ENCODE measurements at places on chromosomes 13 and 19.

GRCh38 chr13:102293723-102294122 lies 108.1 kb downstream of the FGF14 start:
- no peak for DNase-seq

GRCh38 chr13:113057084-113057483 lies 48.5 kb upstream of the F7 start:
- DNase-seq, result no peak

GRCh38 chr13:20702915-20703779 lies at the start of gene IL17D:
Gene IL17D, plus strand, starts transcription at chr13:20703699. Its CDS starts 303 bp downstream, at chr13:20704002.
- DNase-seq, result no peak

- DNase-seq, result no peak
These were observed 244.7 kb downstream of the DCT start for GRCh38 chr13:94234738-94235137.

DNA sequence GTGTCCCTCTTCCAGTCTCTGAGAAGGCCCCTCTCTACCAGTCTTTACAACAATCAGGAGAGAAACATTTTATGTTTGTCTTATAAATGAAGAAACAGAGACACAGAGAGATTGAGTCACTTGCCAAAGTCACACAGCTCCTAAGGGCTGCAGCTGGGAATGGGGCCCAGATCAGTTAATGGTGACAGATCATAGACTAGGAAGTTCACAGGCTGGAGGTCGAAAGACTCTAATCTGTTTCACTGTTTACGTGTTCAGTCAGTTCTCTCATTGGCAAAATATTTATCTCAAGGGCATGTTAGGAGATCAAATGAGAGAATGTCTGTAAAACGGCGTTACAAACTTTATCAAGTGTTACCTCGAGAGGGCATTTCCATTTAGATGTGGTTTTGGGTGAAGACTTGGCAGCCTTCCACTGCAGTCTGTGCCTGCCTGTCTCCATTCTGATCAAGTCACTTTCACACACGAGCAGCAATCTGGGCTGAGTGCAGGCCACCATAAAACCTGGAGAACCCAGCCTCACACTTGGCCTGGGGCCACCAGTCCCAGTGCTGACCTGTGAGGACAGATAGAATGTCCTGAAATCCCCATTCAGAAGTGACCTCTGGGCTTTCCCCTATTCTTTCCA lies 65.1 kb downstream of the SIAH3 start:
- no peak for DNase-seq

DNA sequence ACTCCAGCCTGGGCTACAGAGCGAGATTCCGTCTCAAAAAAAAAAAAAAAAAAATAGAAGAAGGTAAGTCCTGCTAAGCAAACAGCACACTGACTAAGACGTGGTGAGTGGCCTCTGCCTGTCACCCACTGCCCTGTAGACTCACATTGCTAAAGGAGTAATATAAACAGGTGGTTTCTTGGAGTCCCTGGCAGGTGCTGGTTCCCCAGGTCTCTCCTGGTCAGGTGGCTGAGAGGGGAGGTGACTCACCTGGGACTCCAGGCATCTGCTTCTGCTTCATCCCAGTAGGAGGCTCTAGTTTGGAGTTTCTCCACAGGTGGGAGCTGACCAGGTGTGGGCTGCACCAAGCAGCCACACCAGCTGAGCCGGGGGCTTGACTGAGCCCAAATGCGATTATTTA lies at the start of gene OR10H1:
TSS of gene OR10H1 (minus strand) at position 359 of the 400 bp plus-strand sequence. CDS start 7,627 bp downstream, outside the sequence.
- DNase-seq, result no peak

DNA sequence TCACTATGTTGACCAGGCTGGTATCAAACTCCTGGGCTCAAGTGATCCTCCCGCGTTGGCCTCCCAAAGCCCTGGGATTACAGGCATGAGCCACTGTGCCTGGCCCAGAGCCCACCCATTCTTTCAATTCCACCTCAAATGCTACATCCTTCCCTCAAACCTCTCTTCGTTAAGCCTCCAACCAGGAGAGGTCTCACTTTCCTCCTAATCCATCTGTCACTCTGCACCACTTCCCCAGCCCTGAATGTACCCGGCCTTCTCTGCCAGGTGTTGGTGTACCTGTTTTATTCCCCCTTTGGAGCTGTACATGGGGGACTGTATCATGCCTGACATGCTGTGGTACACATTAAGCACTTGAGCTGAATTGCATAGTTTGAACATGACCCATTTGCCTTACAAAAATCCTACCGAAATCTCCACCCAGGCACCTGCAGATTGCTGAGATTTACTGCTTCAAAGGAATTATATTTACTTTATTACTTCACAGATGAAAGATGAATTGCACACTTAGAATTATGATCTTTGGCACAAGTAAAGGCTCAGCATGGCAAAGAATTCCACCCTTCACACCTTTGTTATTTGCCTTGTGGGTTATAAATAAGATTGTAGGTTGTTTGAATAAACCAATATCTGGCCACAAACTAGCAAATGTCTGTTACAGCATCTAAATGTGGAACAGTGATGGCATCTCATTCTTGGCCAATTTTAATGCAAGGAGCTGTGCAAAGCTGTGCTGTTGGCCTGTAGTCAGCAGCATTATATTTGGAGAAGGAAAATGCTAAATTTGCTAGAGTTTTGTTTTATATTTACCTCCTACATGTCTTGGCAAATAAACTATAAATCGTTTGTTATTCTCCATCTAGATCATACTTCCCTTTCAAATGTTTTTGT lies 15.6 kb upstream of the WASF3 start:
- DNase-seq, result no peak

DNA sequence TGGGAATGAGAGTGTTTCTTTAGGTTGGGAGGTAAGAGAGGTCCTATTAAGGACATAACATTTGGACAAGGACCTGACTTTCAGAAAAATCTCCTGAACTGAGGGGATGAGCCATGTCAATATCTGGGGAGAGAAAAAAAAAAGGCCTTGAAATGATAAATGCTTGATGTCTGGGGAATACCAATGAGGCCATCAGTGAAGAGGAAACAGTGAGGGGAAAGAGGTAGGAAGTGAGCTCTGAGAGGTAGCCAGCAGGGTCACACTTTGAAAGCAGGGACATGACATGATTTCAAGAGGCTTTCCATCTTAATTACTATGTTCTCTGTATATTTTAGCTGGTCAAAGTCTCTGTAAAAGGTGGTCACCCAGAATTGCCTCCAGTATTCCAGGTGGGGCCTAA lies 9.9 kb upstream of the UBE2L5 start:
- no peak for DNase-seq

DNA sequence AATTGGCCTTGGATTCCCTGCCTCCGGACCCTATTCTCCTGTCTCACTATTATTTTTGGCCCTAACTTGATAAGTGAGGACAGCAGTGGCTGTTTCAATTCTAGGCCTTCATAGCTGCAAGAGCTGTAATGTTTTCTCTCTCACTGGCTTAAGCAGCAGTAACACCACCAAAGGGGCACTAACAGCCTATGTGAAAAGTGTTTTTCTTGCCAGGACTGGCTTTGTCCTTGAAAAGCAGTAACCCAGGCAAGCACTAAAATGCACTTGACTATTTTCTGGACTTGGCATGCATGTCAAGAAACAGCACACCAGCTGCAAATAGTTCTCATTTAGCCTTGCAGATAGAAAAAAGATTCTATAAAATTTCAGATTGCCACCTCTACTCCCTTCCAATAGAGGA lies 9.3 kb upstream of the FBXL3 start:
- DNase-seq, result no peak

GRCh38 chr19:31140717-31141116 lies 208.5 kb downstream of the TSHZ3 start:
- no peak for DNase-seq

- no peak for DNase-seq
These were observed 158.1 kb downstream of the ZIC5 start for GRCh38 chr13:99813336-99814095.
